Activated effector memory CD4-positive, alpha-beta T cell treated with Interleukin-2 at 50 U/mL for 16 hours (primary cell): ENCODE measurements at places on chromosomes 6 and 20.

GRCh38 chr6:71209206-71209605, 79.4 kb upstream of the OGFRL1 start:
- no peak for DNase-seq

- DNase-seq = no peak
These were observed 41.5 kb upstream of the ECI2 start for GRCh38 chr6:4176907-4177306.

- DNase-seq = no peak
These were observed 8.4 kb upstream of the RNF182 start for GRCh38 chr6:13916230-13916944.

GRCh38 chr6:167760979-167761793, 65.5 kb upstream of the AFDN start:
- DNase-seq = no peak

GRCh38 chr6:7222197-7222596, 90.8 kb downstream of the SSR1 start:
- no peak for DNase-seq

- no peak for DNase-seq
These were observed 282.1 kb upstream of the CHD6 start for GRCh38 chr20:41900201-41900691.

- no peak for DNase-seq
These were observed 137.5 kb downstream of the EYS start for GRCh38 chr6:65569505-65569904.

- DNase-seq = no peak
These were observed 193.6 kb upstream of the FOXQ1 start for GRCh38 chr6:1118287-1118647.

GRCh38 chr6:28209753-28210535, 15.1 kb upstream of the ZSCAN9 start:
- no peak for DNase-seq

GRCh38 chr6:9647071-9647445, 767.8 kb downstream of the TFAP2A start:
- DNase-seq = no peak

- no peak for DNase-seq
These were observed 175.4 kb downstream of the TBC1D32 start for GRCh38 chr6:121158891-121159290.

DNA sequence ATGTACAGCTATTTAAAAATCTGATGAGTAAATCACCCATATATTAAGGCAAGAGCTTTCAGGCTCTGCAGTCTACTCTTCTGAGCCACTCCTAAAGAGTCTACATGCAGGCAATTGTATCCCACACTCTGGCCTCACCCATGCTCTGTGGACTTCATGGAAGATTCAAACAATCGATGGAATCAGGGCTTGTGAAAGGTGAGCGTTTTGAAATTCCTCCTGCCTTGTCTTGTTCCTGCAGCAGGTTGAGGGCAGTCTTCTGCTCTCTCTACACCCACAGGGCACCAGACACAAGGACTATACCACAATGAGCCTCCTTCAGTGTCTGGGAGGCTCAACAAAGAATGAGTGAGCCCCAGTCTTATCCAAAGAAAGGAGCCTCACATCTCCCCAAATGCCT, 51.1 kb downstream of the TBC1D7 start:
- DNase-seq = no peak

- DNase-seq = no peak
These were observed 106.9 kb downstream of the PAX1 start for GRCh38 chr20:21812379-21812778.

DNA sequence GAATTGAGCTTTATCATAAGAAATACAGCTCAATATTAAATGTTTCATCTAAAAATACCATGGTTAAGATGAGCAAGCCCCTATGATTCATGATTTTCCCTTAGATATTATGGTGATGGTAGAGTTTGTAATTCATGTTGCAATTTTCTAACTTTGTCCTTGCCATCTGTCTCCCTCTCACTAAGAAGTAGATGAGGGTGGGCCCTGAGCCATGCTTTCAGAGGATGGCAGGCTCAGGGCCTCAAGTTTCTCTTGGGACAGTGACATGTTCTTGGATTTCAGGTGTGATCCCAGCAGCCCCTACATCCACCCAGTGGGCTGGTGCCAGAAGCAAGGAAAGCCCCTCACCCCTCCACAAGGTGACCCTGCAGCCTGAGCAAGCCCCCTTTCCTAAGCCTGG, 25.6 kb downstream of the L3MBTL1 start:
- DNase-seq = no peak

DNA sequence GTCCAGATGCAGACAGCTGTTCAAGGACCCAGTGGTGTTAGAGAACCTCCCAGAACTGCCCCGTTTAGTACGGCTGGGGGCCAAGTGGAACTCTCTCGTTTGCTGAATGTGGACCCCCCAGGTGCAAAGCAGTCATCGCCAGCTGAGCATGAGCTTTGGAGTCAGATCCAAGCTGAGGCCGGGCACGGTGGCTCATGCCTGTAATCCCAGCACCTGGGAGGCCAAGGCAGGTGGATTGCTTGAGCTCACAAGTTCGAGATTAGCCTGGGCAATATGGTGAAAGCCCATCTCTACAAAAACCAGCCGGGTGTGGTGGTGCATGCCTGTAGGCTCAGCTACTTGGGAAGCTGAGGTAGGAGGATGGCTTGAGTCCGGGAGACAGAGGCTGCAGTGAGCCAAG, 29.7 kb downstream of the FOXC1 start:
- DNase-seq = no peak

- DNase-seq = no peak
These were observed 157.4 kb upstream of the ZNF217 start for GRCh38 chr20:53750827-53751619.

DNA sequence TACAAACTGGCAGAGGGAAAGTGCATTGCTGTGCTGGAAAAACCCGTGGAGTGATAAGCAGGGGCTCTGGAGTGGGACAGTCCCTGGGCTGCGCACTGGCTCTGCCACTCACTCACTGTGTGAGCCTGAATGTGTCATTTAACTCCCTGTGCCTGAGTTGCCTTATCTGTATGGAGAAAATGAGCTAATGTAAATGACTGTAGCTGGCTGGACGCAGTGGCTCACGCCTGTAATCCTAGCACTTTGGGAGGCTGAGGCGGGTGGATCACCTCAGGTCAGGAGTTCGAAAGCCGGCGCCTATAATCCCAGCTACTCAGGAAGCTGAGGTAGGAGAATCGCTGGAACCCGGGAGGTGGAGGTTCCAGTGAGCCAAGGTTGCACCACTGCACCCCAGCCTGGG, 18.4 kb upstream of the RPN2 start:
- DNase-seq = no peak

DNA sequence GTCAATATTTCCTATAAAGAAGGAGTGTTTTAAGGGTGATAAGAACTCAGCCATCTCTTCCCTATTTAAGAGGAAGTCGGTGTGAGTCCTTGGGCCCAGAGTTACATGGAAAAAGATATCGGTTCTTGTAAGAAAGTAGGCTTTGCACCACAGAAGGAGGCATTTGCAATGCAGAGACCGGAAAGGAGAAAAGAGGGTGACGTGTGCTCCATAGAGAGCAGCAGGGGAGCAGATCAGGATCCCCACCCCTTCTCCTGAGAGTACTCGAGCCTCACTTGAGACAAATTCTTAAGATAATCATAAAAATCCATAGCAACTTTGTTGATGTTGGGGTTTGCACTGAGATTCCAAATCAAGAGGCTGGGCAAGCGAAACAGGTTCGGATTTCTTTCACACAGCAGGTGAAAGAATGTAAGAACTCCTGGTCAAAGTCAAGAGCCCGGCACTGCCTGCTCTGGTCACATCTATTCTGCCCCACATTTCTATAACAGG, 27.8 kb downstream of the FOXA2 start:
- no peak for DNase-seq

GRCh38 chr6:76435174-76435573, 362.7 kb upstream of the IMPG1 start:
- no peak for DNase-seq

- DNase-seq = no peak
These were observed 5.2 kb downstream of the EBF4 start for GRCh38 chr20:2697768-2698167.

DNA sequence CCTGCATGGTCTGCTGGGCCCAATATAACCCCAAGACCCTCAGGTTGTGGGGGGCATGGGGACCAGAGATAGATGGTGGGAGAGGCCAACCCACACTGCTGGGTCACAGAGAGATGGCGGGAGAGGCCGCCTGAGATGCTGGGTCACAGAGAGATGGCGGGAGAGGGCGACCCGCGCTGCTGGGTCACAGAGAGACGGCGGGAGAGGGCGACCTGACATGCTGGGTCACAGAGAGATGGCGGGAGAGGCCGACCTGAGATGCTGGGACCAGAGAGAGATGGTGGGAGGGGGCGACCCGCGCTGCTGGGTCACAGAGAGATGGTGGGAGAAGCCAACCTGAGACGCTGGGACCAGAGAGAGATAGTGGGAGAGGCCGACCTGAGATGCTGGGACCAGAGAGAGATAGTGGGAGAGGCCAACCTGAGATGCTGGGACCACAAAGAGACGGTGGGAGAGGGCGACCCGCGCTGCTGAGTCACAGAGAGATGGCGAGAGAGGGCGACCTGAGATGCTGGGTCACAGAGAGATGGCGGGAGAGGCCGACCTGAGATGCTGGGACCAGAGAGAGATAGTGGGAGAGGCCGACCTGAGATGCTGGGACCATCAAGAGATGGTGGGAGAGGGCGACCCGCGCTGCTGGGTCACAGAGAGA, 133.2 kb downstream of the DLL1 start:
- DNase-seq = no peak

- no peak for DNase-seq
These were observed 247.9 kb upstream of the GJE1 start for GRCh38 chr6:141884850-141885249.

- DNase-seq = no peak
These were observed 4.5 kb downstream of the TEAD3 start for GRCh38 chr6:35492258-35492973.

DNA sequence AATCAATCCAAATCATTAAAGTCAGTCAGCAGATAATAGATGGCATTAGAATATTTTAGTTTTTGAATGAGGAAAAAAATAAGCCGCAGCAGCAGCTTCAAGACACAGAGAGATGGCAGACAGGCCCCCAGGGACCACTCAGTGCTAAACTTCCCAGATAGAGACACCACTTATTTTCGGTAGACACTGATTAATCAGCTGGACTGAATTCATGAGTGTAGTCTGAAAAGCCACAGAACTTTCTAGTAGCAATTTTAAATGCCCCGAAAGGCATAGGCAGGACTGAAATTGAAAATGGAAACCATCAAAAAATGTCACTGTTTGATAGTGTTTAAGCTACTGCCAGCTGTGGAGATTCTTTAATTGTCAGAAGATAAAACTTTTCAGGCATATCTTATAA, 3.1 kb upstream of the CLDN20 start:
- DNase-seq = no peak

DNA sequence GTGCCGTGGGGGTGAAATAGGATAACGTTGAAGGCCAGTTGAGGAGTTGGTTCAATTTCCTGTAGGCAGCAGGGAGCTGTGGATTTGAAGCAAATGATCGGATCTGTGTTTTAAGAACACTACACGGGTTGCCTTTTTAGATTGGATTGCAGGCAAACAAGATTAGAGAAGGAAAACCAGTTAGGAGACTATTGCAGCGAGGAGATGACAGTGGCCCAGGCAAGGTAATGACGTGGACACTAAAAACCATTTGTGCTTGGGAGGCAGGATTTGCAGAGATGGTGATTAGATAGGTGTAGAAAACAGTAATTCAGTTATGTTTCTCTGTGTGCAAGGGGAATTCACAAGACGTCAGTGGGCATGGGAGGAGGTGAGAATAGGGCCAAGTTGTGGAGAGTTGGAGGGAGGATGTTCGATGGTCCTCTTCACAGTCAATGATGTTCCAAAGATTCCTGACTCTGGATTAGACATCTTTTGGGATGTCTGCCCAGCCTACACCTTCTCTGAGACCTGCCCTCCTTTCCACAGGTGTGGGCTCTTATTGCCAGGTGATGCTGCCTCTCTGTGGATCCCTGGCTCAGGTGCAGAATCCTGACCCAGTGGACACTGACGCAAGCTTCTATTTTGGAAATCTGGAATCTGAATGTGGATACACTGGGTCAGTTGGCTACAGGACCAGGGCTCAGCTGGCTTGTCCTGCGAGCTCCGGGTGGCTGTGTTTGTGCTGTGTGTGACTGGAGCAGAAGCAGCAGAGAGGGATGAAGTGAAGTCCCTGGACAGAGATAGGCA, 54.2 kb downstream of the TFAP2C start:
- DNase-seq = no peak

DNA sequence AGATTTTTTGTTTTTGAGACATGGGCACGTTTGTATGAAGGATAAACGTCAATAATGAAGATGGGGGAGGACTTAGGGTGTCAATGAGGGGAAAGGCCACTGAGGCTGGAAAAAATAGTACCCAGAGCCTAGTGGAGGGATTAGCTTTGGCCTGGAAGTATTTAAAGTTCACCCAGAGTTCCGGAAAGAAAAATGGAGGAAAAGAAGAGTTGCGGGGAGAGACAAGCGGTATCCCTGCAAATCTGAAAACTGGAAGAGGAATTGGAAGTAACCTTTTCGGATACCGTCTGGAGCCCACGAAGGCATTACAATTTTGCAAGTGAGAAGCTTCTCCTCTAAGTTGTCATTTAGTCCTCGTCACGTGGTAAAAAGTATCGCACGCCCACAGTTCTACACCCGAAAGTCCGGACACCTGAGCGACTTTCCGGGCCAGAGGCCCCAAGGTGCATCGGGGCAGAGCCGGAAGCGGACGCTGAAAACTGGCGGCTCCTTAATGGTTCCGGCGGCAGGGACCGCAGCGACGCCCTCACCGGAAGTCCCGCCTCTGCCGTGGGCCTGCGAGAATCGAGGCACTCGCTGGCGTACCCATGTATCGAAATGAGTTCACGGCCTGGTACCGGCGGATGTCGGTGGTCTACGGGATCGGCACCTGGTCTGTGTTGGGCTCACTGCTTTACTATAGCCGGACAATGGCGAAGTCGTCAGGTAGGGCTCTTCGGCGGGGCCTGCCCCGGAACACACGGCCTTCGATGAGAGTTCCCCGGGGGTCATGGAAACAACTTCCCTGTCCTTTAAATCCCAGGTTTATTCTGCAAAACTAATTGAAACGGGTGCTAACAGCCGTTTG, at the start of gene SMIM26:
SMIM26 (plus strand) TSS at position 541 of the 847 bp plus-strand sequence; CDS start at position 588, 47 bp downstream.
- DNase-seq = peak; percentile 92

DNA sequence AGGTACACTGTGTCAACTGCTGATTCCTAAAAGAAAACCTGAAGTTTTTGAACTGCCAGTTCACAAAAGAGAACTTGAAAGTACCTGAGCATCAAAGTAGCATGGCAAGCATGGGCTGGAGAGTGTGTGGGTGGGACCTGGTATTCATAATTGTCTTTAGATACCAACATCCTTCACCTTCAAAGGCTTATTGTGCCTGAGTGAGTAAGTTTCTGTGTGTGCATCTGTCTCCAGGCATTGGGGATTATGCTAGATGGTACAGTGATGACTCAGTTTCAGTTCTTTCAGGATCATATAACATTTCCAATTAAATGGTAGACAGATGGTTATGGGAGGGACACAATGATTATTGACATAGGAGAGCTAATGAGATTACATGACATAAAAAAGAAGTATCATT, 238.5 kb downstream of the ZFAND3 start:
- DNase-seq = no peak

GRCh38 chr6:161415302-161415855, 141.5 kb upstream of the AGPAT4 start:
- DNase-seq = no peak
